ENCODE measurements at places on chromosomes 11 and 22. TPM values are rescaled to one million over a fixed set of nuclear protein-coding genes. Genes with fewer than 3 reads are reported as not detected.

The PRSS23 gene
- 136 TPM for total RNA-seq

The TMPRSS13 gene
- not detected for total RNA-seq

The IL10RA gene
- not detected for total RNA-seq

The ELMOD1 gene
- total RNA-seq: 0.43 TPM
